ENCODE measurements at places on chromosomes 3 and 15.

DNA sequence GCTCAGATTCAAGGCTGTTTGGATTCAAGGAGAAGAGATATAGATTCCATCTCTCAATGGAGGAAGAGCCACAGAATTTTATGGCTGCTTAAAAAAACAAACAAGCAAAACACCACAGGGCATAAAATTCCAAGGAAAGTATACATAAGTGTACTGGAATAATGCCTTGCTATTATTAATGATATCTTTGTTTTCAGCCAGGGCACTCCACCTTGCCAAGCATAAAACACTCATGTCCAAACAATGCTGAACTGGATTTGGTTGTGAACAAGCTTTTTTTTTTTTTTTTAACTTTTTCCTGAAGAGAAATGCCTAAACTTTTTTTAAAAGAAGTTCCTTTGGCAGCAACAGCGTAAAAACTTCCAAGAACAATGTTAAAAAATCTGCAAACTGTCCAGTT lies 4.8 kb upstream of the CLSTN2 start:
- DNase-seq = no peak

GRCh38 chr3:56125358-56126005 lies 342.8 kb downstream of the ERC2 start:
- no peak for DNase-seq

GRCh38 chr3:144593881-144594280 lies 622.3 kb downstream of the DIPK2A start:
- no peak for DNase-seq

- no peak for DNase-seq
Measured at GRCh38 chr3:24915639-24916038, 421.0 kb upstream of the THRB start.

- DNase-seq = no peak
Measured at GRCh38 chr3:127438951-127439350, 151.1 kb upstream of the PRR20G start.

DNA sequence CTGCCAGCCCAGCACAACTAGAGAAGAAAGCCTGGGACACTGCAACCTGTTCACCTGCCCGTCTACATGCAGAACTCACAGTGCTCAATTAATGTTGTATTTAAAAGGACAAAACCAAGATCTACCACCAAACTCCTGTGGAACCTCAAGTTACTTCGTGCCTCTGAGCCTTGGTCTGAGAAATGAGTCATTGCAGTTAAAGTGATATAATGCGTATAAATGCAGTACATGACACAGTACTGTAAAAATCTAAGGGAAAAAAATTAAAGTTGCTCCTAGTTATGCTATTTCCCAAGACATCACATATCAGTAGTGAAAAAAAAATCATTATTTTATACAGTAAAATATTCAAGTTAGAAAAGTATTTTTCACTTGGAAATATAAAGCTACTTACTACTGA lies 138.9 kb downstream of the ZIC4 start:
- DNase-seq = no peak

- no peak for DNase-seq
Measured at GRCh38 chr15:101676921-101677329, 24.7 kb upstream of the TM2D3 start.

DNA sequence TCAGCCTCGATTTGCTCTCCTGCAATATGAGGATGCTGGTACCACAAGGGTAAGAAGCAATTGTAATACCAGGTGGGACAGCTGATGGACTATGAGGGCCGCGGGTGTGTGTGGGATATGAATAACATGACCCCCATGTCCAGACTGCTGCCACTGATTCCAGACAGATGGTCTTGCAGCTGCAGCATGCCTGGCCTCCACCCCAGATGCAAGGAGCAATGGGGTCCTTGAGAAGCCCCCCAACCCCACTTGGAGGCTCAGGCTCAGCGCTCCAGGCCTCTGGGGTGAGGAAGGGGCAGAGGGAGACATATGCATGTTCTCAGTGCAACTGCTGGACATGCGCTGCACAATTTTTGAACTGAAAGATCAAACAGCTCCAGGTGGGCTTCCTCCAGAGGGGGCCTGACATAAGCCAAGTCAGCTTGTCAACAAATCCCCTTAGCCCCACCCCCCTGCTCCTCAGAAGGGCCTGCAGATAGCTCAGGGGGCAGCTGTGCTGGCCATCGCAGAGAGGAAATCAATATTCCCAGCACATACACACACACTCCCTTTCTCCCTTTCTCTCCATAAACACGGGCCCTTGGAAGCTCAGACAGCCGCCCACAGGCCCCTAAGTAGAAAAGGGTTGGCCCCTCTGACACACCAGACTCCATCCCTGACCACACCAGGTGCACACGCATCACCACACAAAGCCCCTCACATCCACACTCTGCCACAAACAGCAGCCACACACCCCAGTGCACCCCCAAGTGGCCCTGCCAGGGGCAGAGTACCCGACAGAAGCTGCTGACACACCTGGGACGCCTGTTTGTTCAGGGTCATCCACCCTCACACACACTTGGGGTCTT lies 107.0 kb downstream of the IQSEC1 start:
- DNase-seq = no peak

DNA sequence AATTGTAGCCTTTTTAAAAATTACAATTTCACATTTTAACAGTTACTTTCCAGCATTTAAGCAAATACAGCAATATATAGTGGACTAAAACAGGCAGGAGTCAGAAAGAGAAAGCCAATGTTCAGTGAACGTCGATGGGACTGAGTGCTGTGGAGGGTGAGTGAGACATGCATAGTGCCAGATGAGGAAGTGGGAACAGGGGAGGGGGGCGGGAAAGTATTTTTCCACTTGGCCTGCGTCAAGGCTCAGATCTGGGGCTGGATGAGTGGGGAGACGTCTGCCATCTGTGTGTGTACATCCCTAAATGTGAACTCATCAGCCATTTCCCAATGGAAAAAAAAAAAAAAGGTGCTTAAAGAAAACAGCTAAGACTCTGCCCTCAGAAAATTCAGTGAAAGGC lies 19.2 kb upstream of the RAD18 start:
- DNase-seq = no peak

- DNase-seq = no peak
Measured at GRCh38 chr3:148102156-148102555, 595.5 kb upstream of the AGTR1 start.

- no peak for DNase-seq
Measured at GRCh38 chr3:124447845-124448244, 282.4 kb upstream of the UMPS start.

GRCh38 chr3:44968447-44968858 lies 7.5 kb downstream of the ZDHHC3 start:
- DNase-seq = no peak
